ENCODE measurements at places on chromosomes 1 and 21.

- no peak for DNase-seq
These were observed 33.5 kb upstream of the ADAM30 start for GRCh38 chr1:119929643-119930315.

DNA sequence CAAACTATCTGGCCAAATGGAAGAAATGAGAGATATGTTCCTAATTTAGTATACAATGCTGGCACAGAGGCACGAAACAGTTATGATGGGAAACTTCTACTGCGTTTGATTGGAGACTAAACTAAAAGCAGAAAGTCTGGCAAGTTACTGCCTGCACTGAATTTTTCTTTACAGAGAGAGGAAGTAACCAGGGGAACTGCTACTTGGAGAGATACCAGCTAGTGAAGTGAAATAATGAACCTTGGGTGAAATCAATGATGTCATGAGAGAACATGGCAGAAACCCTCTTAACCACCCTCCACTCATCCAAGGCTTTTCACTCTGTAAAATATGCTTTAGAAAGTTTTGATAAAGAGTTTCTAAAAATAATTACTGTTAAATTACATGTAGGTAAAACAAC lies 29.3 kb downstream of the NIBAN1 start:
- no peak for DNase-seq

DNA sequence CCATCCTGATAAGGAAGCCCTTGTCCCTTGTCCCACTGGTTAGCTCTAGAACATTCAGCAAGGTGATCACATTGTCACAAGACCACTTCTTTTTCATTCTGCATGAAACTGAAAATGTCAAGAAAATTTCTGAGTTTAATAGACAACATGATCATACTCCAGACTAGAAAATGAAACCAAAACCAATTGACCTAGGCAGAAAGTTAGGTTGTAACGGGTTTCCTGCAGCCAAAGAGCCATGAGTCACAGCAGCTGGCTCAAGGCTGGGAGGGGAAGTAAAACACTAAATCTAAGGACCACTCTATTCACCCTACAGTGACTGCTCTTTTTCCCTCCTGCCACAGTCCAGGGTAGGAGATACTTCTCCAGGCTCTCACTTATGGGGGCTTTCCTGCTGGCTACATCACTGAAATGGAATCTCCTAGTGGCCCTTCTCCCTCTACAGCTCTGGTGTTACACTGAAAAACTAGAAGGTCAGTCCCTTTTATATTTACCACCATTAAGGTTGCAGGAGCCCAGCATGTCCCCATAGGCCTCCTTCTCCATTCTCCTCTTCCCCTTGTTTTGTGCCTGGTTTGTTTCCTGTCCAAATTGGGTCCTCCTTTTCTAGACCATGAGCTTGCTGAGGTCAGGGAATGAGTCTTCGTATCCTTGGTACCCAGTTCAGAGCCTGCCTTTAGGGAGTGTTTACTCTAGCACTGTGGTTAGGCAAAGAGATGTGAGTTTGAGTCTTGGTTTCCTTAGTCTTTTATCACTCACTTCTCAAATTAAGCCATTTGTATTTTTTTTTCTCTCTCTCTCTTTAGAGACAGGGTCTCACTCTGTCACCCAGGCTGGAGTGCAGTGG lies 236.5 kb upstream of the JUN start:
- peak; percentile 86 for DNase-seq

GRCh38 chr1:3435666-3436065 lies 18.8 kb upstream of the ARHGEF16 start:
- DNase-seq = no peak

- DNase-seq = peak; percentile 27
These were observed 35.4 kb downstream of the GPR3 start for GRCh38 chr1:27427816-27428315.

GRCh38 chr1:232939748-232940147 lies 10.7 kb upstream of the NTPCR start:
- no peak for DNase-seq

GRCh38 chr1:218718206-218718605 lies 373.1 kb downstream of the TGFB2 start:
- DNase-seq = peak; percentile 36

- DNase-seq = no peak
These were observed 18.6 kb downstream of the CD247 start for GRCh38 chr1:167499664-167500101.

DNA sequence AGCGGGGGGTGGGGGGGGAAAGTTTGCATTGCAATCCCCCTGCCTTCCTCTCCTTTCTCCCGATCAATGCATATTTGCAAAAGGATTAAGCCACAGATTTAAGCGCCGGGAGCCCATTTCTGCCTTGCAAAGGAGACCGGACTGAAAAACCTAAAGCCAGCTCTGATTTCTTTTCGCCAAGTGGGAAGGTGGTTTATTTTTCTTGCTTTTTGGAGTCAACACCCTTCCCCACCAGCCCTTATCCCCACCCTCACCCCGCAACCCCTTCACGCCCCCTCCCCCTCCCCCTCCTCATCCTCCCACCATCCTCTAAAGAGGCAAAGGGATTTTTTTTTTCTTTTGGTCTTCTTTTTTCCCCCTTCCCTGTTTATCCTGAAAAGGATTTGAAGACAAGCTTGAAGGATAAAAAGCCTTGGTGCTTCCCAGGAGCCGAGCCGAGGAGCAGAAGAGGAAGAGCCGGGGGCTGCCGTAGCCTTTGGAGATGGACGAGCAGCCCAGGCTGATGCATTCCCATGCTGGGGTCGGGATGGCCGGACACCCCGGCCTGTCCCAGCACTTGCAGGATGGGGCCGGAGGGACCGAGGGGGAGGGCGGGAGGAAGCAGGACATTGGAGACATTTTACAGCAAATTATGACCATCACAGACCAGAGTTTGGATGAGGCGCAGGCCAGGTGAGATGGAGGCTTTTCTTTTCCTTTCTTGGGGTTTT lies 513 bp downstream of the PBX1 start:
- DNase-seq = no peak

- no peak for DNase-seq
These were observed 756.0 kb upstream of the ADGRL2 start for GRCh38 chr1:81044708-81045107.

GRCh38 chr1:89598450-89599331 lies 34.2 kb upstream of the LRRC8C start:
- DNase-seq = no peak

DNA sequence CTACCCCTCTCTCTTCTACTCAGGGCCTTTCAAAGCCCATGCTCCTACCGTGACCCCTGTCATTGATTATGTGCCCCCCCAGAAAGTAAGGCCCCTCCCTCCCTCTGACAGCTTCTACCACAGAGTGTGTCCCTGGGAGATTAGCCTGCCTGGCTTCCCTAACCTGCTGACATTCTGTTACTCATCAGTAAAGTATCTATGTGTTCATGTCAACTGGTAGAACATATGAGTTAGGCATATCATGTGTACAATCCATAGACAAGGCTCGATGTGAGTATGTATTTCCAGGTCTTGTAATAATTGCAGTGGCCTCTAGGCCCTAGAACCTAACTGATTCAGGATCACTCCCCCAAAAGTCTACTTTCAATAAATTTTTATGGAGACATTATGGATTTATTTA lies 120.0 kb downstream of the GIPC2 start:
- DNase-seq = peak; percentile 19

GRCh38 chr1:158115126-158115525 lies 65.6 kb upstream of the CD1D start:
- no peak for DNase-seq

GRCh38 chr1:204493984-204494280 lies 673 bp downstream of the PIK3C2B start:
- DNase-seq = no peak

GRCh38 chr21:45432575-45433255 lies 27.8 kb downstream of the COL18A1 start:
- DNase-seq = peak; percentile 78

DNA sequence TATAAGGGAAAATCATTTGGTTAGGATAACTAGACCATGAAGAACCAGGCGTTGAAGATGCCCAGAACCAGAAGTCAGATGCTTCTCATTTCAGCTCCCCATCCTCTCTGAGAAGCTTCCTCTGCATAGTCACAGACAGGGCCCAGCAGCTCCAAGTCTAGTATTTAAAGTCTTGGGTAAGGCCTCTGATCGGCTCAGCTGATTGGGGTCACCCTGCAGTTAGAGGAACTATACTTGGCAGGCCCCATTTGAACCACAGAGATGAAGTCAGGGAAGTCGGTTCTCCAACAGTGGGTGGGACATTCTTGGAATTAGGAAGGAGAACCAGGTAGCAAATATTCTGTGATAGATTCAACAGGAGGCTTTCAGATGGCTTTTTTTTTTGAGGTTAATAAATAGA lies 48.3 kb downstream of the SLC22A15 start:
- DNase-seq = no peak

DNA sequence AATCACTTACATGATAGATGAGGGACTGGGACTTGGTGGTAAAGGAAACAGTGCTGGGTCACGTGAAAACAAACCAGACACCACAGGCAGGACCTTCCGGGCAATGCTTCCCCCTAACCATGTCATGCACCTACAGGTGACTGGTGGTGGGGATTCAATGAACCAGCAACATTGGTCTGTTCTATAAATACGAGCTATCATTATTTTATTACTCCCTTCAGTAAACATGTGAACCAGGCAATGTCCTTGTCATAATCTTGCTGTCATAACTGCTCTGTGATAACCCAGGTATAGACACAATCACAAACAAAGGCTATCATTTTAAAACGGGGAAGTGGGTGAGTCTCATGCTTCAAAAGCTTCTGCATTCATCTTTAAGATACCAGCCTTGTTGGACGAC lies 153.4 kb downstream of the CLIC6 start:
- DNase-seq = no peak

GRCh38 chr1:201850053-201850397 lies 21.1 kb downstream of the IPO9 start:
- peak; percentile 89 for DNase-seq

GRCh38 chr1:79052829-79053449 lies 46.4 kb upstream of the ADGRL4 start:
- DNase-seq = no peak

GRCh38 chr1:25661043-25661815 lies 44.6 kb downstream of the MAN1C1 start:
- peak; percentile 12 for DNase-seq

DNA sequence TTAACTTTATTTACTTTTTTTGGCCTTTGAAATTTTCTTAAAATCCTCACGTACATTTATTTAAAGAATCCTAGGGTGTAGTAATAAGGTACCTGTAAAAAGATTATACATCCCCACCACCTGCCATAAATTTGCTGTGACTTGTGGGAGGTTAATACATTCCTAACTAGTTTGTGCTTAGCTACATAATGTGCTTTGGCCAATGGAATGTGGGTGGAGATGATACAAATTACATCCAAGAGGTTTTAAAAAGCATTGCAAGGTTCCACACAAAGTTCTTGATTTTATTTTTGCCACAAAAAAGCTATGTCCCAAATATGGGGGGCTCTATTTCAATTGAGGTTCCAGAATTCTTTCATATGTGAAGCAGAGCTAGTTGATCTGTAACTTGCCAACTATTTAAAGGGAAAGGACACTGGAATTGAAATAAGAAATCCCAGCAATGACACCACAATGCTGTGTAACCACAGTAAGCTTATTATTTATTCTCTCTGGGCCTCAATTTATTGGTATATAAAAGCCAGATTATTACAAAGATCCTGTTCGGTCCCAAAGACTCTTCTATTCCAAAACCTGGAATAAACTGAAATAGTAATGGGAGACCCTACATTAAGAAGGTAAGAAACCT lies 15.7 kb downstream of the ASPM start:
- peak; percentile 68 for DNase-seq

DNA sequence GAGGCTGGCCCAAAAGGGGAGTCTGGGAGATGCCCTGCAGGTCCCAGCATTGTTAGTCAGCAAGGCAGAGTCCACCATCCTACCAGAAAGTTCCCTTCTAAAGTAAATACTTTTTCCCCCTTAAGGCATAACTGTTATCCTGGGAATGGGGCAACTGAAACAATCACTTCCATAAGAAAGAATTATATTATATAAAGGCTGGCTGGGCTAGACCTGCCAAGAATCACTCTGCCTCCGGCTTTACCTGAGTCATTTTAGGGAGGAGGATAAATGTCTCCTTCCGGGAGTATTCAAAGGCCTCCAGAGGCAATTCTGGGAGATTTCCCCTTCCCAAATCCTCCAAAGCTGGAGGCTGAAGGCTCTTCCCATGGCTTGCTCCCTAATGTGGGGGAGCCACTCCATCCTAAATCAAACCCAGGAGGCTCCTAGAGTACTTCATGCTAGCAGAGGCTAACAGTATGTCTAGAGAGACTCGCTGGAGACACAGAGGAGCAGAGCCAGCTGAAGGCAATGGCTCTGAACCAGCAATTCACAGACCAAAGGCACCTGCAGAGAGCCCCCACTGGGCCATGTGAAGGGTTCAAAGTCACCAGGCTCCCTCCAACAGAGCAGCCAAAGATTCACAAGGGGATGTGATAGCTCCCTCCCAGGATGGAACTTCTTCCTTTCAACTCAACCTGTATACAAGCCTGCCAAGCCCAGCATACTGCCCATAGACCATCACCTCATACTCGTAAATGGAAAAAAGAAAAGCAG lies 116.0 kb downstream of the ASTN1 start:
- no peak for DNase-seq

- DNase-seq = no peak
These were observed 14.5 kb downstream of the LY9 start for GRCh38 chr1:160810486-160810885.

DNA sequence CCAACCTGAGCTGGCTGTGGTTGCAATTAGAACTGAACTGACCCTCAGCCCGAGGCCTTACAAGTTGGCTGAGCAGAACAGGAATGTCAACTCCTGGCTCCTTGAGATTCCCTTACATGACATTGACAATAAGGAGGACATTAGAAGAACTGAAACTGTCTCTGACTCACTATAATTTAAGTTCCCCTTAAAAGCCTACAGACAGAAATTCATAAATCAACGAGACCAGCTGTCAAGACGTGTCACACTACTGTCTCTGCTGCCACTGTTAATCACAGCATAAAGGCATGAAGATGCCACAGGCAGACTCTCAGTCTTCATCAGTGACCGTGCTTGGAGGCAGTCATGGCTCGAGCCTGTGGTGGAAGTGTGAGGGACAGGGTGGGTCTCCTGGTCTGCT lies 168.8 kb downstream of the GABPA start:
- DNase-seq = no peak

GRCh38 chr1:212595229-212595628 lies 13.3 kb upstream of the ATF3 start:
- DNase-seq = no peak

DNA sequence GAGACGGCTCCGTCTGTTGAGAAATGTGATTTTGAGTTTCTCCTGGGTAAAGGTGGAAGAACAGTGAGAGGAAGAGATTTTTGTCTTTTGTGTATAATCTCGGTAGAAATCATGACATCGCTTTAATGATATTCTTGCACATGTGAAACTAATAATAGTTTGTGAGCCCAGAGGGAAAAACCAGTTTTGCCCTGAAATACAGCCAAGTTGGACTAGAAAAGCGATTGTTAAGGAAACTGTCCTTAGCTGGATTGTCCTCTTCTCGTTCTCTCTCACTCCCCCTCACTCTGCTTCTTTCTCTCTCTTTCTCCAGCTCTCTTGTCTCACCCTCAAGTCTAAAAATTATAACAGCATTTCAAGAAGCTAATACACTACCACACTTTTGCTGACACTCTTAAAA lies 17.1 kb downstream of the KCNJ6 start:
- peak; percentile 21 for DNase-seq

DNA sequence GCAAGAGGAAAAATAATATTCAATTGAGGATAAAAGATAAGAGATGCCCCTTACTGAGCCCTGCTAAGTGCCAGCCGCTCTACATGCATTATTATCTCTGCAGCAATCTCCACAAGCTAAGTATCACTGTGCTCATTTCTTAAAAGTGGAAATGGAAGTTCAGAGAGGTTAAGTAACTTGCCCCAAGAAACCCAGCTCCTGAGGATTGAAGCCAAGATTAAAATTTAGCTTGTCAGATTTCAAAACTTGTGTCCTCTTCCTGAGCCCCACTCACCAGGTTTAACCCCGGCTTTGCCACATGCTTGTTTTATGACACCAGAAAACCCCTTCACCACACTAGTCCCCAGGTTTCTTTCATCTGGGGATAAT lies 11.2 kb upstream of the PAX7 start:
- DNase-seq = no peak
